Common myeloid progenitor, CD34-positive (primary cell): ENCODE measurements at places on chromosomes 2 and 18.

DNA sequence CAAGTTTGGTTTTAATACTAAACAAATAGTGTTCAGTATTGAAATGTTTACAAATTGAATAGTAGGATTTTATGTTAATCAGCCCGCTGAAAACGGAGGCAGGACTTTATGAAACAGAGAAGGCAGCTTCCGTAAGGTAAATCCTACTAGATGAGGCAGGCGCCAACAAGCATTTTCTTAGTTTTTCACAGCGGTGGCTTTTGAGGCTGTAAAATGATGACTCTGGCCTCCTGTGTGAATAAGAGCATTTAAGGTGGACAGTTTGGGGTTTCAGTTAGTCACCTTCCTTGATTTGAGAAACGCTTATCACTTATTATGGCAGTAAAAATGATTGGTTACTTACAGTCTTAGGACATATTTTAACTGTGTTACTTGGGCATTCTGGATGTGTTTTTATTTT is 212.9 kb downstream of the PTGR3 start:
- peaks cover 13% of the 10 kb centered on the region for H3K4me1 ChIP-seq
- no peaks in the 10 kb centered on the region for H3K27me3 ChIP-seq
- no peak overlapping the region for H3K27ac ChIP-seq
- no peak for DNase-seq

- no peaks in the 10 kb centered on the region for H3K27me3 ChIP-seq
- H3K4me3 ChIP-seq: no peak overlapping the region
- no peaks in the 10 kb centered on the region for H3K4me1 ChIP-seq
- H3K36me3 ChIP-seq: no peaks in the 10 kb centered on the region
- DNase-seq: no peak
- H3K27ac ChIP-seq: no peak overlapping the region
These were observed 21.9 kb upstream of the CHRNA1 start for GRCh38 chr2:174786066-174786725.

- no peaks in the 10 kb centered on the region for H3K27me3 ChIP-seq
- H3K36me3 ChIP-seq: no peaks in the 10 kb centered on the region
- H3K4me3 ChIP-seq: no peak overlapping the region
- no peak for DNase-seq
These were observed 78.9 kb downstream of the MEMO1 start for GRCh38 chr2:31931916-31932315.

DNA sequence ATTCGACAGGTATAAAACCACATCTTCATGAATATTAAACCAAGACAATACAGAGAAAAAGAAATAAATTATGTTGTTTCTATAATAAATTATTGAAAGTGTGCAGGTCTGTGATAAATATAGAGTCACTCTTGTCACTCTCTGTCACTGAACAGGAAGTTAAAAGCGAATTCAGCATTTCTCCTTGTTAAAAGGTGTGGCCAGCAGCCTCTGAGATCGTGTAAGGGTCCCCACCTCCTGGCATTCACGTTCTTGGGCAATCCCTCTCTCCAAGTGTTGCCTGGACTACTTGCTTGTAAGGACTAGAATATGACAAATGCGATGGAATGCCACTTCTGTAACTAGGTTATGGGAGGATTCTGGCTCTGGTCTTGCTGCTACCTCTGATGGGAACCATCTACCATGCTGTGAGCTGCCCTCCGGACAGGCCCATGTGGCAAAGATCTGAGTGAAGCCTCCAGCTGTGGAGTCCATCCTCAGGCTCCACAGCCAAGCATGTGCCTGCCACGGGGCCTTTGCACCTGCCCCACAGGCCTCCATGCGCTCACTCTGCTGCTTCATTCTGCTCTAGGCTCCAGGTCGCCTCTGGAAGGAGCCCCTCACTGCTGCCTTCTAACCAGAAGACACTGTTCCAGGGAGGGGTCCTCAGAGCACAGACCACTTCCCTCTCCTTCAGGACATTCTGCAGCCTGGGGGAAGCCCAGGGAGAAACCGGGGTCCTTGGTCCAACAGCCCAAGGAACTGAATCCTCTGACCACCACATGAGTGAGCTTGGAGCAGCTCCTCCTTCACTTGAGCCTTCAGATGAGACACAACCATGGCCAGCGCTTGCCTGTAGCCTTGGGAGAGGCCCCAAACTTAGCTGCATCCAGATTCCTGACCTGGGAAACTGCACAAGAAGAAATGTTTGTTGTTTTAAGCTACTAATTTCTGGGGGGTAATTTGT is 202.9 kb upstream of the HDAC4 start:
- no peaks in the 10 kb centered on the region for H3K4me1 ChIP-seq
- H3K4me3 ChIP-seq: no peak overlapping the region
- DNase-seq: no peak
- no peaks in the 10 kb centered on the region for H3K27me3 ChIP-seq
- H3K36me3 ChIP-seq: no peaks in the 10 kb centered on the region
